ENCODE measurements at places on chromosomes 6 and 20. TPM values are rescaled to one million over a fixed set of nuclear protein-coding genes. Genes with fewer than 3 reads are reported as not detected.

Gene CGA
- 0.40 TPM for total RNA-seq

GRCh38 chr20:50381771-50382593 lies 128.2 kb upstream of the PTPN1 start:
- peak overlapping the region; percentile 67 for H3K27ac ChIP-seq
- H3K4me3 ChIP-seq, result peak overlapping the region; percentile 70
- peaks cover 4% of the 10 kb centered on the region for H3K36me3 ChIP-seq
- H3K27me3 ChIP-seq, result no peaks in the 10 kb centered on the region
- no peak for DNase-seq

DNA sequence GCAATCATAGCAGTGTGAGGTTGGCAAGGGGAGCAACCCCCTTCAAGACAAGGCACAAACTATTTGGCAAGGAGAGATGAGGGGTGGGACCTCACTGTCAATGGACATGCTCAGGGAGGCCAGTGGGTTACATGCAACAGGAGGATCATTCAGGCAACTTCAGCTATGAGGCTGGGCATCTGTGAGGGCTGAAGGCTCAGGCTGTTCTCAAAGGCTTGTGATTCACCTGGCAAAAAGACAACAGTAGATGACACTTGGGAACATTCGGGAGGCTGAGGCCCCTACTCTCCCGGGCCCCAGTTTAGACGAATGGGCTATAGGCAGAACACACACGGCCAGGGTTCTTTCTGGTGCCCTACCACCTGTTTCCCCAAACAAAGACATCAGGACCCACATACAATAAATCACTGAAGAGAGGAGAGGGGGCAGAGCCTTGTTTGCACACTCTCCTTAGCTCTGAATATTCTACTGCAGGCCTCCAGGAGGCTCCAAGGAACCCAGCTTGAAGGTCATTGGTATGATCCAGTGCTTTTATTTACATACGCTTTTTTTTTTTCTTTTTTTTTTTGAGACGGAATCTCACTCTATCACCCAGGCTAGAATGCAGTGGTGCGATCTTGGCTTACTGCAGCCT lies 7.9 kb downstream of the TUBB start:
- H3K36me3 ChIP-seq, result peaks cover 5% of the 10 kb centered on the region
- H3K4me1 ChIP-seq, result peaks cover 38% of the 10 kb centered on the region
- DNase-seq, result no peak
- no peak overlapping the region for H3K4me3 ChIP-seq

GRCh38 chr6:124432620-124433019 lies 529.6 kb upstream of the RNF217 start:
- H3K27ac ChIP-seq, result no peak overlapping the region
- no peaks in the 10 kb centered on the region for H3K27me3 ChIP-seq

DNA sequence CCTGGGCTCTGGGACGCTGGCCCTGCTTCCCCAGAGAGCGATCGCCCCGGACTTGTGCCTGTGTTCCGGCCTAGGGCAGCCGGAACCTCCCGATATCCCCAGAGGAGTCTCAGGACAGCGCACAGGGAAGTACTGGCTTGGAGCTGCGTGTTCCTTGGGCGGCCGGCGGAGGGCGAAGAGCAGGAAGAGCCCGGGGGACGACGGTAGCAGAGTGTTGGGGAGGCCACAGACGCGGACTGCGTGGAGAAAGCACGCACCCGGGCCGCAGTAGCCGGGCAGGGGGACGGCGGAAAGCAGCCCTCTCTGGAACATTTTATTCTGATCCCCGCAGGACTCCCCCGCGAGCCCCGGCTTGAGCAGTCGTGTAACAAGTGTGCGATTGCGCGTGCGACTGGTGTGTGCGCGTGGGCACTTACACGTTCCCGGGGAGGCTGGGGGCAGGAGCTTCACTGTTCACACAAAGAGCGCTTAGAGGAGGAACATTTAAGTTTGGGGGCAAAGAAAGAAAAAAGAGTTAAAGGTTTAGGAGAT lies 36.1 kb downstream of the NCR2 start:
- peak overlapping the region; percentile 11 for H3K27ac ChIP-seq
- H3K4me3 ChIP-seq, result peak overlapping the region; percentile 94
- peaks cover 37% of the 10 kb centered on the region for H3K4me1 ChIP-seq
- peaks cover 8% of the 10 kb centered on the region for H3K36me3 ChIP-seq

DNA sequence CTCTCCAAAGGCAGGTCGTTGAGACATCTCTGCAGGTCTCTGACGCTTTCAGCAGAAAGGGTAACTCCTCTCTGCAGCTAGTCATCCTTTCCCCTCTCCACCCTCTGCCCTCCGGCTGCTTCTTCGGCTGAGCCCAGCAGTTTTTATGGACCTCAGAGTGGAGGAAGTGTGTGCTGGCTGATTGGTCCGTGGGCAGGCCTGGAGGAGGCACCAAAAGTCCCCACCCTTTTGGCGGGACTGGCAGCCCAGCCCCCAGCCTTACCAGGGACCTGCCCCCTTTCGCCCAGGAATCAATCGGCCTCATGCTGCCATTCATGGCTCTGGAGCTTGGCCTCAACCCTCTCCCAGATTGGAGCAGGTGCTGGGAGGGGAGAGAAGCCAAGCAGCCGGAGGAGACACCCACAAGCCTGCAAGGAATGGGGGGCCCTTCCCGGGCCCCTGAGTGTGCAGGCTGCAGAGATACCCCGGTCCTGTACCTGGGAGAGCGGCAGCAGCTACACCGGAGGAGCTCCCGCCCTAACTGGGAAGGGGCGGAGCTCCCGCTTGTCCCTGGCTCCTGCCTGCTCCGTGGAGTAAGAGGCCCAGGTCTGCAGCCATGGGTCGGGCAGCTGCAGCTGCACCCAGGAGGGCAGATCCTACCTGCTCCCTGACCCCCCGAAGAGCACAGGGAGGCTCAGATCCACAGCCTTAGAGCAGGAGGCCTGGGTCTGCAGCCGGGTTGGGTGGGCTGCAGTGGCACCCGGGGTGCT lies 170.3 kb upstream of the SOX4 start:
- no peaks in the 10 kb centered on the region for H3K36me3 ChIP-seq
- no peaks in the 10 kb centered on the region for H3K4me1 ChIP-seq
- H3K27me3 ChIP-seq, result peaks cover 8% of the 10 kb centered on the region

GRCh38 chr20:63582382-63583063 lies 8.5 kb upstream of the HELZ2 start:
- H3K4me3 ChIP-seq, result no peak overlapping the region
- no peak overlapping the region for H3K27ac ChIP-seq
- H3K36me3 ChIP-seq, result no peaks in the 10 kb centered on the region
- no peaks in the 10 kb centered on the region for H3K27me3 ChIP-seq

DNA sequence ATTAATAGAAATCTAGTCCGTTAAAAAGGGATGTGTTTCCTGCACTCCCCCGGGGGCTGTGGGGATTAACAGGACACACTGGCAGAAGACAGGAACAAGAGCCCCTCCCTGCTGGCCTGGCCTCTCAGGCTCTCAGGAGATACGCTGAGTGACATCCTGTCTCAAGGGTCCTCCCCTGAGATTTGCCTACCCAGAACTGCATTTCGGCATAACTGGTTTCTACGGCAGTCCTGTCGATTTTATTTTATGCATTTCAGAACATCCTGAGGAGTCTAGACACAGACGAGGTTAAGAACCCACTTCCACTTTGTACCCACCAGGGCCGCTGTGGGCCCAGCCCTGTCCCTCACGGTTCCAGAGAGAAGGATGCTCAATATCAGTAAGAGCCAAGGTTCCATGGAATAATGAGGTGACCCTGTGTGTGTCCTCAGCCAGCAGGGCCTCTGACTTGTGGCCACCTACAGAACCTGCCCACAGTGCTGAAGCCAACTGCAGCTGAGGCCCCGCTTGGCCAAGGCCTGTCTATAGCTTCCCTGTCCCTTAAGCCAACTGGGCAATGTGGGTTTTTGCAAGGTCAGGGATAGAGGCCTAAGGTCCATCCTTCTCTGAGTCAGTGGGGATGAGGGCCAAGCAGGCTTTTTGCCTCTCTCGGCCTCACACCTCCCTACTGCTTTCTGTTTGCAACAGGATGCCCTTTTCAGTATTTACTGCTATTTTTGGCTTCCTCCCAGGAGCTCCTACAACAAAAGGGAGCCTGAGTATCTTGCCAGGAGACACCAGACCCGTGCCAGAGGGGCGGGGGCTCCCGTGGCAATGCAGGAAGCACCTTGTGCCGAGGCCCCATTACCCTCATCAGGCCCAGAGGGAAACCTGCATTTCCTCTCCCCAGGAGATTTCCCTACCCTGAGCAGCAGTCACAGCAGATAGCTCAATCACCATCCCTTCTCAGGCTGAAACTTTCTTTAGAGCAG lies 14.7 kb downstream of the UQCC2 start:
- H3K4me1 ChIP-seq, result peaks cover 45% of the 10 kb centered on the region
- H3K36me3 ChIP-seq, result peaks cover 3% of the 10 kb centered on the region
- peak overlapping the region; percentile 99 for H3K27ac ChIP-seq
- H3K4me3 ChIP-seq, result peak overlapping the region; percentile 73
- DNase-seq, result no peak
- H3K27me3 ChIP-seq, result no peaks in the 10 kb centered on the region

- no peak overlapping the region for H3K4me3 ChIP-seq
- H3K27me3 ChIP-seq, result peaks cover 30% of the 10 kb centered on the region
- DNase-seq, result no peak
- H3K36me3 ChIP-seq, result no peaks in the 10 kb centered on the region
- no peak overlapping the region for H3K27ac ChIP-seq
Measured at GRCh38 chr6:1070085-1070521, 241.8 kb upstream of the FOXQ1 start.

GRCh38 chr6:47302043-47302442 lies 7.7 kb downstream of the TNFRSF21 start:
- peaks cover 2% of the 10 kb centered on the region for H3K36me3 ChIP-seq
- H3K27me3 ChIP-seq, result peaks cover 57% of the 10 kb centered on the region
- DNase-seq, result no peak
- H3K4me3 ChIP-seq, result no peak overlapping the region
- no peaks in the 10 kb centered on the region for H3K4me1 ChIP-seq

- no peaks in the 10 kb centered on the region for H3K27me3 ChIP-seq
- peak; percentile 65 for DNase-seq
- H3K4me3 ChIP-seq, result peak overlapping the region; percentile 94
- peak overlapping the region; percentile 84 for H3K27ac ChIP-seq
- H3K4me1 ChIP-seq, result peaks cover 25% of the 10 kb centered on the region
Measured at GRCh38 chr6:53651764-53652401, 13.7 kb downstream of the KLHL31 start.

- H3K4me3 ChIP-seq, result no peak overlapping the region
- no peaks in the 10 kb centered on the region for H3K27me3 ChIP-seq
- no peak overlapping the region for H3K27ac ChIP-seq
- H3K4me1 ChIP-seq, result no peaks in the 10 kb centered on the region
- no peaks in the 10 kb centered on the region for H3K36me3 ChIP-seq
Measured at GRCh38 chr6:123150076-123150475, 154.0 kb downstream of the CLVS2 start.

DNA sequence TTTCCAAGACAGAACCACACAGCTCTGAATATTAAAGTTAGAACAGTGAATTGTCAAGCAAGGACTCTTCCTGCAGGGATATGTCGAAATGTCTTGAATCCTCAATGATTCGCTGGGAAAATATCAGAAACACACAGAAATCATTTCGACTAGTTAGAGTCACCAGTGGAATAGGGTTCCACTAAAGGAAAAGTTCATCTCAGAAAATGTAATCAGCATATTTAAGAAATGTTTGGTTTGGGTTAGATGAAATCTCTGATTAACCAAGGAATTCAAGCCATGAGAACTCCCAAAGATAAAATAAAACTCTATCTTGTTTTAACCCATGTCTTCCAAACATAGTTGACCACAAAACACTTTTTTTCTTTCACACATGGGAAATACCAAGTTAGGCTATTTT lies 621.0 kb upstream of the NRSN1 start:
- no peak for DNase-seq
- no peaks in the 10 kb centered on the region for H3K4me1 ChIP-seq
- H3K27ac ChIP-seq, result no peak overlapping the region

DNA sequence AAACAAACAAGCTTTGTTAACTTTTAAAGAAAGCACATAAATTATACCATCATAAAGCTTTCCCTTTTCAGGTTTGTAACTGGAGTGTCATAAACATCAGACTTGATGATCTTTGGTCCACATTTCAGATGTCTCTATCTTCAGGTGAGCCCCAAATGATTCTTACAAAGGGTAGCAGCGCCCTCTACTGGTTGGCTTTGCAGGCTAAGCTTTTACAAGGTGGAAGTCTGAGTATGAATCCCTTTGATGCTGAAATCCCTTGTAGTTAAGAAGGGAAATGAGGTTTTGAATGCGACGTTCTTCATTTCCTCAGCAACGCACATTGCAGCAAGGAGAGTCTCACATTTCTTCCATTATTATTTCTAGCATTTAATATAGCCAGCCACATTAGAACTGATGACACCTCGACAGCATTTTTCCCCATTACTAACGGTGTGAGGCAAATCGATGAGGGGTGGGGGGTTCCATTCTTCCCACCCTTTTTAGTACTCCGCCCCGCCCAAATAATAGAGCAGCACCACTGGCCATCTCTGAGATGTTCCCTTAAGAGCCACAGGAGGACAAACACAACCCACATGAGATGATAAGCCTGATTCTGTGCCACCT lies 126.3 kb upstream of the NT5E start:
- H3K27me3 ChIP-seq, result peaks cover 30% of the 10 kb centered on the region
- no peaks in the 10 kb centered on the region for H3K4me1 ChIP-seq
- H3K4me3 ChIP-seq, result no peak overlapping the region
- no peak overlapping the region for H3K27ac ChIP-seq
- peak; percentile 29 for DNase-seq

DNA sequence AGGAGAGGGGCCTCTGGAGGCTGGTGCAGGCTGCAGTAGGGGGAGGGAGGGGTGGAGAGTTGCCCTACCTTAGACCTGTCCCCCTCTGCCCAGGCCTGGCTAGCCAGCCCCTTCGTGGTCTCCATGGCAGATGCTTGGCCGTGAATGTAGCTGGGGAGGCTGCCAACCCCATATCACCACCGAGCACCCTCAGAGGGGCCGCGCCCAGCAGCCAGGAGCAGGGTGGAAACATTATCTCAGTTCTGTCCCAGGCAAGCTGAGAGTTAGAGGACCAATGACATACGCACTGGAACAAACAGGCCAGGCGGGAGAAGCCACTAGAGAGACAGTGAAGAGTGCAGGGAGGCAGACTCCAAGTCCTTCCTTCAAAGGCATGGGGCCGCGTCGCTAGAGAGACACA lies 66.5 kb downstream of the LRFN2 start:
- peaks cover 33% of the 10 kb centered on the region for H3K27me3 ChIP-seq
- no peak overlapping the region for H3K27ac ChIP-seq
- no peaks in the 10 kb centered on the region for H3K36me3 ChIP-seq
- no peak for DNase-seq
- peaks cover 6% of the 10 kb centered on the region for H3K4me1 ChIP-seq

DNA sequence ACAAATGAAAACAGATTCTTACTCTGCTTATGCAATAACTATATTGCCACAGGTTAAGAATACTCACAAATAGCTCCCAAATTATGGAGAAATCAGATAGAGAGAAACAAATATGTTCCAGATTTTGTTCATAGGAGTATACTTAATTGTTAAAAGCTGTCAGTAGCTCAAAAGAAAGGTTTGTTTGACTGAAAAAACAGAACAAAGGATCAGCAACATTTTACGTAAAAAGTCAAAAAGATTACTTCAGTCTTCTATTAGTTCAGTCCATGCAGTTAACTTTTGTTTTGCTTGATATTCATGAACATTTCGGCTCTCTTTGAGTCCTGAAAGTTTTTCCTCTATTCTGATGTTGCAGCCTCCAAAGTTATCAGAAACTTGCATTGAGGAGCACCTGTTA lies 13.4 kb upstream of the NANP start:
- no peak overlapping the region for H3K27ac ChIP-seq
- DNase-seq, result no peak
- H3K4me3 ChIP-seq, result no peak overlapping the region
- peaks cover 3% of the 10 kb centered on the region for H3K4me1 ChIP-seq
- no peaks in the 10 kb centered on the region for H3K27me3 ChIP-seq
